H1 (cell line): ENCODE measurements at places on chromosomes 2 and 18.

GRCh38 chr2:10524341-10524740 is 76.2 kb upstream of the ODC1 start:
- no peak for DNase-seq

- peak; percentile 64 for DNase-seq
These were observed 657 bp downstream of the SGPP2 start for GRCh38 chr2:222424729-222425671.

DNA sequence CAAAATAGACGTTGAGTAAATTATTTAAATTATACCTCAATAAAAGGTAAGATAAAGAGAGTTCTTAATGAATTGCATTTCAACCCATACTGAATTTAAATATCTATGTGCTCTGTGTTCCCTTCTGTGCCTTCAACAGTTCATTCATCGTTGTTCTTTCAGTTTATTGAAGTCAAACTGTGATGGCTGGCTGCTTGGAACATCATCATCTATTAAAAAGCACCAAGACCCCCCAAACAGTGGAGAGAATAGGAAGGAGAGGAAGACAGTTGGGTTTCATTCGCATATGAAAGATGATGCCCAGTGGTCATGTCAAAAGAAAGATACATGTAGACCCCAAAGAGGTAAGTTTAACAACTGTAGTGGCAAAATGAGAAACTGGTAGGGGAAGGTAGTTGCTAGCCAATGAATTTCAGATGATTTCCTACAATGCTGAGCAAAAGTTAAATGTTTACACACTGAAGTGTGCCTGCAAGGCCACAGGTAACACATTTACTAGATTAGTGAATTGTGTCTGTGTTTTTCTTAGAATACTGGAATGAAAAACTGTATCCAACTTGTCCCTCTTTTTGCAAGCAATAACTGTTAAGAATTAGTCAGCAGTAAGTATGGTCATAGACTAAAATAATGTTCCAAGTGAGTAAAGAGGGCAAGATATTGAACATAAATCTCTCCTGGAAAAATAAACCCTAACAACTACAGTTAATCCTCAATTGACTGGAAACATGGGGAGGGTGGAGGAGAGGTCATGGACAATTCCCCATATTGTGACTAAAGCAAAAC is 331.3 kb downstream of the KIAA1328 start:
- no peak for DNase-seq

DNA sequence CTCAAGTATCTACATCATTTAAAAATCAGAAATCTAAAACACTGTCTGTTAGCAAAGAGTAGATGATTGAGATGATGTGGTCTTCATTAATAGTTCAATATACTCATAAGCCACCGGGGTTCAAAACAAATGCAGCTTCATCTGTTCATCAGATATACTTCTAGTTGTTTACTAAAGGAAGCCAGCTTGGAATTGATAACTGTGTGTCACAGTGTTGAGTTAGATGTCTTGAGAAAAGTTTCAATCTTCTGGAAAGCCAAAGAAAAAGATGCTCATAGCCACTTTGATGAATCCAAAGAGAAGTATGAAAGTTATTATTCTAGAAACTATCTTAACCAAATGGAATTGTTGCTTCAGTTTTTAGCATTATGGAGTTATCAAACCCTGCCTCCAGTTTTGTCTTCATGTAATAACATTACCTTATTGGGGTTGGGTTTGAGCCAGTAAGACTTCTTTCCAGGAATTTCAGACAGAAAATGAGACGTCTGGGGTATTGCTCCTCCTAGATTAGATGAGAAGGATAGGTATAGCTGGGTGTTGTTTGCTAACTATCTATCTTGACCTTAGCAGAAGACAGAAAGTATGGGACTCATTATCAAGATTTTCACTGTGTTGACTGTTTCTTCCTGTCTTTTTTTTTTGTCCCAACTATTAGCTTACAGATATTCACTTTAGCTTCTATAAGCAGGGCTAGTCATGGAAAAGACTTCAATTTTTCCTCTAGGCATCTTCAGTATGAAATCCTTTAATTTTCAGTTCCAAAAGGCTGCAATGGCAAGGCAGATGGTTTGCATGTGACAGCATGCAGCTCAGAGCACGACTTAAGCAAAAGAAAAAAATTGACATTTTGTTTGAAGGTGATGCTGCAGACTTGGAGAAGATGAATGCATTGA is 66.5 kb downstream of the LNPK start:
- no peak for DNase-seq
